NCI-H524 treated with DMSO at 0.1 percent for 48 hours (cell line): ENCODE measurements at places on chromosomes 5 and 9.

DNA sequence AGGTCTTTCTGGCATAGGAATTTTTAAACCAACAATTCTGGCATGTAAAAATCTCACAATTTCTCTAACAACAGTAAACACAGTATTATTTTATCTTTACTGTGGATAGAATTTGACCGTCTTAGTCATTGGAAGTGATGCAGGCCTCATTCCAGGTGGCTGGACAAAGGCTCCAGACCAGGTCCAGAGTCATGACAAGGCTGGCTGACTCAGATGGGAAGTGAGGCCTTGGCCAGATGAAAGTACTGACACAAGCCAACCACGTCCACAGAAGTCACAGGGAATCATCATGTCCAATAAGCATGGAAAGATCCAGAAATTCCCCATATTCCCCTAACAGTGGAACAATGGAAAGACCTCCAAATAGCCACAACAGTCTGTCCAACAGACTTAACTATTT lies 12.4 kb downstream of the SPOCK1 start:
- DNase-seq = no peak

DNA sequence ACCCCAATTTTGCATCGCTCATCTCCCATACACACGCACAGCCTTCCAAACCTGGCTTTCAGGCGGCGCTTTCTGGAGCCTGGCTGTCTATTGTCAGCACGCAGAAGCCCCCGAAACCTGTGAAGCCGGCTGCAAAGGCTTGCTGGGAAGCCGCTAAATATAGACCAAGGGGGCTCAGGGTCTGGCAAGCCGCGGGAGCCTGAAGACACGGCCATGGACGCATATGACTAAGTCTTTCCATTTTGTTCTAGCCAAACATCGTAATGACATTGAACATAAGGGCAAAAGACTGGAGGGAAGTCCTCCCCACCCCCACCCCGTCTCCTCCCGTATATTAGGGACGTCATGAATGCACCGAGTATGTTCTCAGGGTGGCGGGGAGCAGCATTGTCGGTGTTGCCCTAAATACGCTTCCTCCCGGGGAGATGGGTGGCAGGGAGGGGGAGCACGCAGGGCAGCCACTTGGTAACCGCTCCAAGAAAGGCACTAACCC lies 1.1 kb downstream of the CTNND2 start:
- DNase-seq = no peak

GRCh38 chr9:126451316-126451885 lies 124.8 kb downstream of the MVB12B start:
- no peak for DNase-seq

- no peak for DNase-seq
Observed at GRCh38 chr9:93060746-93061259, 2.3 kb downstream of the SUSD3 start.

DNA sequence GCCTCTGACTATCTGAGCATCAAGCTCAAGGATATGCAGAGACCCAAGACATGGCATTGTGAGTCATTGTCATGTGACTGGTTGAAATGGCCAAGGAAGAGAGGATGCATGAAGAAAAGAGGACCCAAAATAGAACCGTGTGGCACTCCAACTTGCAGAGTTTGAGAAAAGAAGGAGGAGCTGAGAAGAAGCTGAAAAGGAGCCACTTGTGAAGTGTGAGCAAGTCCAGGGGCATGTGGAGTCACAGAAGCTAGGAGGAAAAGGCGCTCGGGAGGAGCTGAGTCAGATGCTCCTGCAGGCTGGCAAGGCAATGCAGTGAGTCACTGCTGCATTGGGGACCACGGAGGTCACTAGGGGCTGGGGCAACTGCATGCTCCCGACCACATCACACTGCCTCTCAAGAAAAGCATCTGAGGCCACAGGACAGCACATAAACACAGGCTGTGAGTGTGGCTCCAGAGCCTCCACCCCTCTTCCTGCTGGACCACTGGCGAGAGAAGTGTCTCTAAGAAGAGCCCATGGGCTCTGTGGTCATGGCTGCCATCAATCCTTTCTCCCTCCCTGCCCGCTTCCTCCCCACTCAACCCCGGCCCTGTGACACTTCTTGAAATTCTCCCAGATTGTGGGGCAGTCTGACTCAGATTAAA lies 197.6 kb downstream of the DRD1 start:
- no peak for DNase-seq

- no peak for DNase-seq
Observed at GRCh38 chr5:94544031-94544650, 74.3 kb downstream of the KIAA0825 start.

GRCh38 chr5:124072570-124072969 lies 560.6 kb downstream of the CSNK1G3 start:
- no peak for DNase-seq

- peak; percentile 60 for DNase-seq
Observed at GRCh38 chr5:15463231-15463980, 36.6 kb upstream of the FBXL7 start.

GRCh38 chr9:33293782-33294181 lies 3.5 kb downstream of the NFX1 start:
- DNase-seq = no peak

- DNase-seq = no peak
Observed at GRCh38 chr5:50401336-50401735, 39.8 kb downstream of the EMB start.

GRCh38 chr5:82605441-82605973 lies 327.4 kb upstream of the RPS23 start:
- no peak for DNase-seq

DNA sequence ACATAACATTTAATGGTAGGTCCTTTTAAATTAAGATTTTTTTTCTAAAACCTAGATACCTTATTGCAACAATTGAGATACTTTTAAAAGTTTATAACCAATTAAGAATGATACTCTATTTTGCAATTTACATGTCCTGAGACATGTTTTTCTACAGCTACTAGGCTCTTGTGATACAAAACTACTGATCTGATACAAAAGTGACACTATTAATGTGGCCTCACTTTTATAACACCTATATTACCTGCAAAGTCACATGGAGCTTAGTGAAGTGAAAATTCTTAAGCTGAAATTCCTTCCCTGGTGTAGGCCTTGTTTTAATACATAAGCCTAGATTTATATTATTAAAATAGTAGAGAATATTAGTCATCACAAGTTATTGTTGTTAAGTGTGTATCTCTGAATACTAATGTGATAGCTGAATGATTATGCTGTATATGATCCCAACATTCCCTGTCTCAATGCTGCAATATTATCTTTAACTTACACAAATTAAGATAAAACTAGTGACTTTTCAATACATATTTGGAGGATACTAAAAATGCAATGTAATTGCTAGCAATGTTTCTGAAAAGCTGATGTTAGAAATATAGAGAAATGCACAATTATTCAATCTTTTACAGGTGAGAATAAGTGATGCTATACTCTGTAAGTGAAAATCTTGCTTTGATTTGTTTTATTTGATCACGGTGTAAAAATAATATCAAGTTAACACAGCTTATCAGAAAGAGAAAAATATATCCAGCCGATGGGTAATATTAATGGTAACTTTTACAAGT lies 2.6 kb downstream of the NFIB start:
- no peak for DNase-seq

GRCh38 chr9:79661886-79662536 lies 90.2 kb downstream of the TLE4 start:
- DNase-seq = no peak
